ENCODE measurements at places on chromosomes 1 and 21.

GRCh38 chr1:194629011-194629410 is 1442.6 kb upstream of the B3GALT2 start:
- DNase-seq: no peak

DNA sequence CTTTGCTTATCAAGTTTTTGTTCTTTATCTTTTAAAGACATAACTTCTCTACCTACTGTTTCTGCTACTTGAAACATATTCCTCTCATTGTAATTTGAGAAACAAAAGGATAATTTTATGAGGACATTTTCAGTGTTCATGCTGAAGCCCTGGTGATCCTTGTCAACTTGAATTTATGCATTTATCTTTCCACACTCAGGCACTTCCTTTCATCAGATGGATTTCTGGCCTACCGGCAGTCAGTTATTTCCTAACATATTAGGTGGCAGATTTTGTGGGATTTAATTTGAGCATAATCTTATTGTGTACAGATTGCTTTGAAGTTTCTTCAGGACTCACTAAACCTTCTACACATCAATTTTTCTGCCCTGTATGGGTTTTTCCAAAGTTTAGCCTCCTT is 75.0 kb downstream of the RGL1 start:
- no peak for DNase-seq

GRCh38 chr1:25245809-25246599 is 1.2 kb downstream of the RSRP1 start:
- DNase-seq: no peak

DNA sequence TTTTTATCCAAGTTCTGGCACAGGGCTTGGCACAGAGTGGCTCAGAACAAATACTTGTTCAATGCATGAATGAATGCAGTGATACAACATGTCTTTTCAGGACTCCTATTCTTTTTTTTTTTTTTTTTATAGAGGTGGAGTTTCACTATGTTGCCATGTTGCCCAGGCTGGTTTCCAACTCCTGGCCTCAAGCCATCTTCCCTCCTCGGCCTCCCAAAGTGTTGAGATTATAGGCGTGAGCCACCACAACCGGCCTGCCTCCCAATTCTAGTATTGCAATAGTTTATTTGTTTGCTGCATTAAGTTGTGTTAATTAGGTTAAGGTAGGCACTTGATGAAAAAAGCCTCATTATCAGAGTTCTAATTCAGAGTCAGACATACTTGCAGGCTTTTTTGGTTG is 17.9 kb downstream of the UBE4B start:
- DNase-seq: no peak

DNA sequence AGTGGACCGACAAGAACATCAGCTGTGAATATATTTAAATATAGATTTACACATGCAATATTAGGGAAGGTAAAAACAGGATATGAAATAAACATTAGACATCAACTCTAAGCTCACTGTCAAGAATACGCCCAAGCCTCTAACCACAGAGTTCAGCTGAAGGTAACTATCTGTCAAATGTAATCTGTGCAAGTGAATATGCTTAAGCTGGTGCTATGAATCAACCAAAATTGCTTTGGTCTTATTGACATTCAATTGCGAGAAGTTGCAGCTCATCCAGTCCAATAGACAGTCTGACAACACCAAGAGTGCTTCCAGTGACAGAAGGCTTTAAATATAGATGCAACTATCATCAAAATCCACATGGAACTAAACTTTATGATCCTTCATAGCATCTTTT is 32.3 kb downstream of the USH2A start:
- no peak for DNase-seq

GRCh38 chr21:34988139-34988538 is 61.0 kb downstream of the RUNX1 start:
- DNase-seq: no peak

- DNase-seq: no peak
Observed at GRCh38 chr1:172845371-172845770, 186.5 kb downstream of the FASLG start.

- DNase-seq: no peak
Observed at GRCh38 chr1:106995970-106996369, 60.5 kb upstream of the PRMT6 start.

DNA sequence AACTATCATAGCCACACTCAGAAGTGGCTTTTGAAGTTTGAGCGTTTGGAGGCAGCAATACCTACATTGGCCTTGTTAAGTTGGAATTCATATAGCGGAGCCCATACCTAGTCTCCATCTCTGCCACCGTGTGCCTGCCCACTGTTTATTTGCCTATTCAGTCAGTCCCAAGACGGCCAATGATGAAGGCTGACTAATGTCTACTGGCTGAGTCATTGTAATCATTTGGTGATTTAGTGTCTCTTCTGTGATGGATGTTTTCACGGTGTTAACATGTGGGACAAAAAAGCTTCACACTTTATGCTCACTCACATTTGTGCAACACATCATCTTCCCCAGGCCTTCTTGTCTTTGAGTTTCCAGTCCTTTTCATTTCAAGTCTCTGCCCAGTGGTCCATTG is 92.6 kb upstream of the PBX1 start:
- DNase-seq: no peak

GRCh38 chr1:144551107-144551542 is 41.6 kb upstream of the PPIAL4F start:
- DNase-seq: no peak

DNA sequence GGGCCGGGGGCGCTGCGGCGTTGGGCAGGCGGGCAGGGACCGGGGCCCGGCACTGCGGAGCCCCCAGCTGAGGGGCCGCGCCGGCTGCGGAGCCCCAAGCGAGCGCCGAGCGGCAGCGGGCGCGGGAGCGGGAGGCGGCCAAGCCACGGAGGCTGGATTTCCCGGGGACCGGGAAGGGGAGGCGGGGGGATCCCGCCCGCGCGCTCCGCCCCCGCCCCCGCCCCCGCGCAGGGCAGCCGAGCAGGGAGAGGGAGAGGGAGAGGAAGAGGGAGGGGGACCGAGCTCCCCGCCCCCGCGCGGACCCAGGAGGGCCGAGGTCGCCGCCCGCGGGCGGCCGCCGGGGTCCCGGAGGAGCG is at the start of gene DLGAP3:
TSS of gene DLGAP3 (minus strand) at position 154 of the 356 bp plus-strand sequence. CDS start 24,267 bp downstream, outside the sequence.
- DNase-seq: no peak

GRCh38 chr1:41278076-41278475 is 36.0 kb upstream of the SCMH1 start:
- no peak for DNase-seq

DNA sequence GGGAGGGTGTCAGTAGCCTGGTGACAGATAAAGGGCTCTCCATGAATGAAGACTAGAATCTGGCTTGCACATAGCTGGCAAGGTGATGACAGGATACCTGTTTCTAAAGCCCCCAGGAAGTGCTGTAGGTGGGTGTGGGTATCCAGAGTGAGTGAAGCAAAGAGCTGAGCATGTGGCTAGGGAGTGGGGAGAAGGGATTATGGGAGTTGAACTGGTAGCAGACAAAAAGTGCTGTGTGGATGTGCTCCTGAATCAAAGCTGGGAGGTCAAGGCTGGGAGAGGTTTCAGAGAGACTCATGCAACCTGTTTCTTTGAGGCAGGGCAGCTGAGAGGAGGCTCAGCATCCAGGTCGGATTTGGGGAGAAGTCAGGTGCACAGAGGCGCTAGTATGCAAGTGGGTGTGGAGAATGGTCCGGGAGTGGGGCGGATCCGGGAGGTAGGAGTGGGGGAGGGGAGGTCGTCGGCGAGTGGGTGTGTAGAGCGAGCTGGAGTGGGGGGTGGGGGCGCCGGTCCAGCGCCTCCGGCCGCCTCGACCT is 600 bp downstream of the ASTN1 start:
- DNase-seq: no peak

DNA sequence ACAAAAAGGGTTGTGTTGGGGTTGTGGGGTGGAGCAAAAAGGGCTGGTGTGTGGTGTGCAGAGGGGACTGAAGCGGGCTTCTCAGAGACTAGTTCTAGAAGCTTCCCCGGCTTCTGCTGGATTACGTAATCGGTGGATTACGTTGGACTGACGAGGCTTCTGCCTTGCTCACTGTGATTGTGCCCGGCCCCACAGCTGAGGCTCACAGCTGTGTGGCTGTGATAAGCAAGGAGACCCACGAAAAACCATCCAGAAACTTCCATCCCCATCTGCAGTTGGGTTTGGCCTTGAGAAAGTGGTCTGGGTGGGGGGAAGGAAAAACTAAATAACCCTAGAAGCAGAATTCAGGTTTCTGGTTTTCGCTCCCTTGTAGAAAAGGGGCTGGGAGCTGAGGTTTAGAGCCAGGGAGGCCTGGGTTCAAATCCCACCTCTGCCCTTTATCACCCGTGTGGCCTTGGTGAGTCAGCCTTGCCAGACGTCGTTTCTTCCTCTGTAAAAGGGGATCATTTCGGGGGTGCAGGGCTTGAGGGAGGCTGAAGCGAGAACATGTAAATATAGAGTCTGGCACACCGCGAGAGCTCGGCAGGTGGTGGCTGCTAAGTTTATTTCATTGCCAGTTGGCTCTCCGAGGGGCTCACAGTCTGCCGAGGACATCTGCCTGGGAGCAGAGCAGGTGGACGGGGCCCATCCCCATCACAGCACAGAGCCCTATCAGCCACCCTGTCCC is 30.4 kb upstream of the DISP3 start:
- no peak for DNase-seq

DNA sequence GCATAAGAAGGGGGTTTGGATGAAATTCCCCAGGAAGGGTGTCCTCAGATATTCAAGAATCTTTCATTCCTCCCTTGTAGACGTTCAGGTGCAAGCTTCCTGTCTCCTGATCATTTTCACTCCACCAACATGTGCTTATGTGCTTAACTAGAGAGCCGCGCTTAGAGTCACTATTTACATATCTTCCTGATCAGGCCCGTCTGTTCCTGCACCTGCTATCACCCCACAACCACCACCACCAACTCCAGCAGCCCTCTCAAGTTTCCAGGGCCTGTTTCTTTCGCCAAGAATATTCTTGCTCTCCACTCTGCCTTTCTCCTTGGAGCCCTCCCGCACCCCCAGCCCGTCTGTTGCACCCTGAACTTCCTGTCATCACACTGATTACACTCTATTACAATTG is 113.4 kb downstream of the SPSB1 start:
- no peak for DNase-seq
